CD4-positive, alpha-beta T cell treated with Interleukin-15 for 1 hour (primary cell): ENCODE measurements at places on chromosomes 4 and X.

DNA sequence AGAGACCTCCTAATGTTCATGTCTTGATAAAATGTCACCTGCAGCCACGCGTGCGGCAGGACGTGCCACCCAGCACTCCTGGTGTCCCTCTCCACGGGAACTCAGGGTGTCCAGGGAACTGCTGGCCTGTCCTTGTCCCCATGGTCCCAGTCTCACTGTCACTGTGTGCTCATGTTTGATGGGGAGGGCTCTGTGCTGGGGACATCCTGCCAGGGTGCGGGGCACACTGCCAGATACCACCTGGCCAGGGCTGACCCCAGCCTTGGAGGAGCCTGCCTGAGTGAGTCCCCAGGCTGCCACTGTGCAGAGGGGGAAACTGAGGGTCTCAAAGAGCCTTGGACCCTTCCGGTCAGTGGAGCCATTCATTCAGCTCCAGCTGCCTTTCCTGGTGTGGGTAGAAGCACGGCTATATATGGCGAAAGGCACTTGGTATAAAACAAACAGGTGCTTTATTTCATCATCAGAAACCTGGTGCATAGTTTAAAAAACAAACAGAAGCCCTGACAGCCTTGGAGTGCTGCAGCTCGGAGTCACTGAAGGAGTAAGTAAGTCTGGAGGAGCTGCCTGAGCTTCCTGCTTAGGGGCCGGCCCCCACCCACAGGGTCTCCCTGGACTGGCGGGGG lies 33.0 kb downstream of the NOP14 start:
- DNase-seq, result no peak

GRCh38 chrX:2521092-2521926 lies 20.5 kb upstream of the DHRSX start:
- peak; percentile 68 for DNase-seq

DNA sequence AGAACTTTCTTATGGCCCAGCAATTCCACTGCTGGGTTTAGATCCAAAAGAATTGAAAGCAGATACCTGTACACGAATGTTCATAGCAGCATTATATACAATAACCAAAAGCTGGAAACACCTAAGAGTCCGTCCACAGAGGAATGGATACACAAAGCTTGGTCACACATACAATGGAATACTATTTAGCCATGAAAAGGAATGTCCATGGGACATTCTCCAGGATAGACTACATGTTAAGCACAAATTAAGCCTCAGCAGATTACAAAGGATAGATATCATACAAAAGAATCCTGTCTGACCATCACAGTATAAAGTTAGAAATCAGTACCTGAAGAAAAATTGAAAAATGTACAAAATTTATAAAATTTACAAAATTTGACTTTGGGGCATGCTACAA lies 12.7 kb upstream of the MAEA start:
- no peak for DNase-seq

DNA sequence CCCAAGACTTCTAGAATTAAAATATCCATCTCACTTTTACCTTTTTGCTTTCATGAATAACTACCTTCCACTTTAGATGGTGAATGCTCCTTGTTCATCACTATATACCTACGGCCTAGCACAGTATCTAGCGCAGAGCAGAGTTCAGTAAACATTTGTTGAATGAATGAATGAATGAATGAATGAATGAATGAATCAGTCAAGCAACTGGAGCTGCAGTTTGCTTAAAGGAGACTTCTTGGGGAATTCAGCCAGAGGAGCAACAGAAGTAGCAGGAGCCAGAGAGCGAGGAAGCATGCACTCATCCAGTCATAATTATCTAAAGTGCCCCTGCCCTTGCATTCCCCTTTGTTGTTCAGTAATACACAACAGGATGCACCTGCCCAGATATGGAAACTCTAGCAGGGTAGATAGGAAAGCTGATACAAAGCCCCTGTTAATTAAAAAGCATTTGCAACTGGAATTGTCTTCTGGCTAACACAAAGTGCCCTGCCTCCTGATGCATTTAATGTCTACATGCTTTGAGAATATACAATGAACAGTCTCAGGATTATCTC lies 103.0 kb upstream of the MBNL3 start:
- DNase-seq, result no peak

DNA sequence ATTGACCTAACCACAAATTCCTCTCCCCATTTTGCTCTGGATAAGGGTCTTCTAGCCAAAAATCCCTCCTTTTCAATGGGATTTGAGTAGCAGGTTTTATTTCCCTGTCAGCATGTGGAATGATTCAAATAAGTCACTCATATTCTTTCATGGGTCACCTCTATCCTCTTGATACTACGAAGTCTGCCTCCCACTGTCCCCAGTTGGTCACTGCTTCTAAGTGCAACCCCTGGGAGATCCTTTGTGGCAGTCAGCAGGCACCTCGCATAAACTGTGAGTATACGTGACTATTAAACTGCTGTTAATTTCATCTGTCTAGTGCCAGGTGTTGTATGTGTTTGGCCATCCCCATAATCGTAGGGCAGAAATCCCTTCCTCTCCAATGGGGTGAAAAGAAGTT lies 1667.9 kb upstream of the PCDH7 start:
- DNase-seq, result no peak

GRCh38 chr4:152734015-152734698 lies 45.4 kb downstream of the TIGD4 start:
- DNase-seq, result no peak

GRCh38 chrX:107776649-107777535 lies 641 bp upstream of the NCBP2L start:
- DNase-seq, result peak; percentile 81

DNA sequence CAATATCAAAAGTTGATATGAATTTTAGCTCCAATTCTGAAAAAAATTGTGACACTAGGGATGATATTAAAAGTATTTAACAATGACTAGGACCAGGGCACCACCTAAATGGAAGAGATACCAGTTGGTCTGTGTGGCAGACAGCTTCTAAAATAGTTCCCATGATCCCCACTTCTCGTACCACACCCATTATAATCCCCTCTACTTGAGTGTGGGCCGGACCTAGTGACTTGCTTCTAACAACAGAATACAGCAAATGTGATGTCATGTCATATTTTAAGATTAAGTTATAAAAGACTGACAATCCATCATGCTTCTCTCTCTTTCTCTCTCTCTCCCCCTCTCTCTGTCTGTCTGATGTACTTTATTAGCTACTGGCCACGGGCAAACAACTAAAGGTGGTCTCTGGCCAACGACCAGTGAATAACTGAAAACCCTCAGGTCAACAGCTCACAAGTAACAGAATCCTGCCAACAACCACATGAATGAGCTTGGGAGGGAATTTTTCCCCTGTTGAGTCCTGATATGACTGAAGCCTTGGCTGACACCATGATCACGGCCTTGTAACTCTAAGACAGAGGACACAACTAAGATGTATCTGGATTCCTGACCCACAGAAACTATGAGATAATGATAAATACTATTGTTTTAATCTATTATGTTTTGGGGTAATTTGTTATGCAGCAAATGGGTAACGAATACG lies 34.4 kb downstream of the FAM13A start:
- DNase-seq, result no peak
